Stimulated activated CD8-positive, alpha-beta memory T cell treated with anti-CD3 and anti-CD28 coated beads, Interleukin-15, amount 100 ng/mL, for 24 hours (primary cell): ENCODE measurements at places on chromosomes 4 and X.

GRCh38 chrX:151151665-151152267, 24.6 kb upstream of the GPR50 start:
- DNase-seq = no peak

- DNase-seq = no peak
Measured at GRCh38 chr4:151152028-151152427, 52.6 kb downstream of the RPS3A start.

- no peak for DNase-seq
Measured at GRCh38 chr4:174036576-174036975, 246.9 kb downstream of the FBXO8 start.

DNA sequence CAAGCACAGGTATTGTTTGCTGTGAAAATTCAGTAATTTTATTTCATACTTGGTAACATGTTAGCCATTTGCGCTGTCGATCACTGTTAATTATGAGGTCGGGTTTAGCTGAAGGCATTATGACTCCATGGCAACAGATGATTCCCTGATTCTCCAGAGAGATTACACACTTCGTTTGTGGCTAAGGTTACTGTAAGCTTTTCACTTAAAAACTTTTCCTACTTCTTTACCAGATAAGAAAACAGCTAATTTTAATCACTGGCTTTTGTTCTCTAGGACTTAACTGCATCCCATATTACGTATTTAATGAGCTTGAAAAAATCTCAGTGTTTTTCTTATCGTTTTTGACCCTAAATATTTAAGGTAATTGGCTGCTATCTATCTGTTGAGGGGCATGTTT, 2.1 kb downstream of the GSTCD start:
- DNase-seq = no peak

- no peak for DNase-seq
Measured at GRCh38 chrX:86910602-86911311, 606.8 kb upstream of the KLHL4 start.

- DNase-seq = no peak
Measured at GRCh38 chr4:80266902-80267380, 477 bp downstream of the FGF5 start.

DNA sequence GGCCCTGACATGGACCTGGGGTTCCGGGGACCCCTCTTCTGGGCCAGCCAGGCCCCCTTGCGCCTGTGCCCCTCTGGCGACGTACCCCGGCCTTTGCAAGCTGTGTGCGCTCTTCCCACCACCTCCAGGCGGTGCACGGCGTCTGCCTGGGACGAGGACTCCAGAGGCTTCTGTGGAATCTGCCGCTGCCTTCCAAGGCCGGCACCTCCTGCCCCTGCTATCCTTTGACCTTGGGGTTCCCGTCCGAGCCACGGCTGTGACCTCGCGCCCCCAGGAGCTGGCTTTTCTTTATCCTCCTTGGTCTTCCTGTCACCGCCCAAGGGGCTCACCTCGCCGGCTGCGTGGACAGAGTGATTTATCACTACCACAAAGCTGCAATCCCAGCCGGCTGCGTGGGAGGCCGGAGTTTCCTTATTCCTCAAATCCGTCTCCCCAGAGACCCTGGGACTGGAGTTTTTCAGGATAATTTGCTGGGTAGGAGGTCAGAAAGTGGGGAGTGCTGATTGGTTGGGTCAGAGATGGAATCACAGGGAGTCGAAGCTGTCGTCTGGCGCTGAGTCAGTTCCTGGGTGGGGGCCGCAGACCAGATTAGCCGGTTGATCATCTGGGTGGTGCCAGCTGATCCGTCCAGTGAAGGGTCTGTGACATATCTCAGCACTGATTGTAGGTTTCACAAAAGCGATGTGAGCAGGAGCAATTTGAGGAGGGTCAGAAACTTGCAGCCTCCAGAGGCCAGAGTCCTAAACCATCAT, 19.8 kb upstream of the PLCXD1 start:
- DNase-seq = no peak

GRCh38 chrX:125544031-125544660, 224.5 kb downstream of the TEX13C start:
- no peak for DNase-seq

- no peak for DNase-seq
Measured at GRCh38 chrX:150375243-150375770, 12.2 kb downstream of the MAMLD1 start.
